ENCODE measurements at places on chromosomes 16 and 17.

- no peak for DNase-seq
Measured at GRCh38 chr17:34703533-34703932, 124.2 kb downstream of the TMEM132E start.

DNA sequence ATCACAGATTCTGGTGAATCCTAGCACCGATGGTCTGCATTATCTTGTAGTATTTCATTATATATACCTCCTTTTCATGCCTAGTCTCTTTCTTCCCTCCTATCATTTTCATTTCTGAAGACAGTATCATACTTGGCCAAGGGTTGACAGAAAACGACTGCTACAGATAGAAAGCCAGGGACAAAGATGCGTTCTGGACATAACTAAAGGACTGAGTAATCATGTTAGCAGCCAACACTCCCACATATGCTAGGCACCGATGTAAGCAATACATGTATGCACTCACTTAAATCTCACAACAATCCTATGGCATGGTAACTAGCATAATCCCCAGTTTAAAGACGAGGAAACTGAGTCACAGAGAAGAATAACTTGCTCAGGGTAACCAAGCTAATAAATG, 22.9 kb downstream of the RDM1 start:
- DNase-seq: no peak

DNA sequence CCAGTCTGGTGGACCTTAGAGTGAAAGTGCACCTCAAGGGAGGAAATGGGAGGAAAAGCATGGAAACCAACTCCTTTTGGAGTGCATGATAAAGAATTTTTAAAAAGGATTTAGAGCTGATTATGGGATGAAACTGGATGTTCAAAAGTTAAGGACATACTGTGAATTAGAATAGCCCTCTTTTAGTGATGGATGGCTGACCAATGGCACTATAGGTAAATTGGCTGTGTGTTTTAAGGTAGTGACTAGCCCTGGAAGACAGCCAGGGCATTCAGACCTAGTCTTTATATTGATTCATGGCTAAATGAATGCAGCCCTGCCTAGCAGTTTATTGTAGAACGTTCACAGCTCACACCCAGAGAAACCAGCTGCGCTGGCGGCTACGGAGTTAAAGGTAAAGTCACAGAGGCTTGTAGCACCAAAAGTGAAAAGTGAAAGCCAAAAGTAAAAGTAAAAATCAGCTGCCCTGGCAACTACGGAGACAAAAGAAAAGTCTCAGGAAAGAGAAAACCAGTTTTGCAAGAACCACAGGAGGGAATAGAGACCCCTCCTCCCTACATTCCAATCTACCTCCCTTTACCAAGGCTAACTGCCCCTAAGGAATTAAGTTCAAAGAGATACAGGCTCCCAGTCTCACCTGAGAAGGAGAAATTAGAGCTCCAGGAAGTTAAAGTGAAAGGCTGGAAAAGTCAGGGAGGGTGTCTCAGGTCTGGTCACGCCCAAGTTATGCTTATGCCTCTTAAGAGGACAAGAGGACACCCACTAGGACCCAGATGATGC, 21.8 kb downstream of the ACSM1 start:
- no peak for DNase-seq

- DNase-seq: no peak
Measured at GRCh38 chr16:11263737-11264136, 5.4 kb downstream of the TNP2 start.

DNA sequence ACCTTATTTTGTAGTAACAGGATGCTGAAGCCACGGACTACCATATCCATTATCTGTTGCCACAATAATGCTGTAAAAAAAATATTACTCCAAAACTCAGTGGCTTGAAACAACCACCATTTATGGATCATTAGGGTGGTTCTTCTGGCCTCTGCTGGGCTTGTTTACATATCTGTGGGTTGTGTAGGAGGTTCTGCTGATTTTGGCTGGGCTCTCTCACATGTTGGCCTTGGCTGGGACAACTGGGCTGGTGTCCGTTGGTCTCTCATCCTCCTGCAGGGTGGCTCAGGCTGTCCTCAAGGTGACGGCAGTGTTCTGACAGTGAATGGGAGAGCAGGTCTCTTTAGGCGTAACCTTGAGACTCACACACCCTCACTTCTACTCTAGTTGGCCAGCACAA, 76.0 kb downstream of the GPR139 start:
- no peak for DNase-seq

- no peak for DNase-seq
Measured at GRCh38 chr17:4594406-4594805, 10.1 kb downstream of the SMTNL2 start.

- DNase-seq: no peak
Measured at GRCh38 chr16:4535627-4536108, 2.9 kb downstream of the CDIP1 start.

DNA sequence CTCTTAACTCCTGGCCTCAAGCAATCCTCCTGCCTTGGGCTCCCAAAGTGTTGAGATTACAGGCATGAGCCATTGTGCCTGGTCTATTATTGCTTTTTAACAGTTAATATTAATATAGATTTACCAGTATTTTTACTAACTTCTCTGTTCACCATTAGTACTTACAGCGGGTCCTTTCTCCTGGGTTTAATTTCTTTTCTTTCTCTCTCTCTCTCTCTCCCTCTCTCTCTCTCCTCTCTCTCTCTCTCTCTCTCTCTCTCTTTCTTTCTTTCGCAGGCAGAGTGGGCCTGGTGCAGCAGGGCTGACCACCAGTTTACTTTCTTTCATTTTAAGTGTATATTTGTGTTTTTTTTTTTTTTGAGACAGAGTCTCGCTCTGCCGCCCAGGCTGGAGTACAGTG, 14.7 kb upstream of the DHX40 start:
- DNase-seq: no peak
